NCI-H1092 (cell line): ENCODE measurements at places on chromosomes 7 and 10.

DNA sequence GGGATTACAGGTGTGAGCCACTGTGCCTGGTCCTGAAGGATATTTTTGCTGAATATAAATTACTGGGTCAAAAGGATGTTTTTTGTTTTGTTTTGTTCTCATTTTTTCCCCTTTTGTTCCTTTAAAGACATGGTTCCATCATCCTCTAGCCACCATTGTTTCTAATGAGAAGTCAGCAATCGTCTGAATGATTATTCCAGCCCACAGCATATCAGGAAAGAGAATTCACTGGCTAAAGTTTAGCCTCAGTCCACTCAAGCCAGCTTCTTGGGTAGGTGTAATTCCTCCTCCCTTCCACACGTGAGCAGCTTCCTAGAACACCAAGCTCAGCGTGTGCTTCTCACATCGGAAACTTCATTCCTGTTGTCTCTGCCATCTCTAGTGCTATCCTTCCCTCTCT is 112.8 kb upstream of the INSIG1 start:
- DNase-seq: no peak

GRCh38 chr7:31126976-31127375 is 74.9 kb downstream of the ADCYAP1R1 start:
- DNase-seq: no peak

- DNase-seq: no peak
These were observed 72.5 kb upstream of the UCN3 start for GRCh38 chr10:5292196-5292735.

DNA sequence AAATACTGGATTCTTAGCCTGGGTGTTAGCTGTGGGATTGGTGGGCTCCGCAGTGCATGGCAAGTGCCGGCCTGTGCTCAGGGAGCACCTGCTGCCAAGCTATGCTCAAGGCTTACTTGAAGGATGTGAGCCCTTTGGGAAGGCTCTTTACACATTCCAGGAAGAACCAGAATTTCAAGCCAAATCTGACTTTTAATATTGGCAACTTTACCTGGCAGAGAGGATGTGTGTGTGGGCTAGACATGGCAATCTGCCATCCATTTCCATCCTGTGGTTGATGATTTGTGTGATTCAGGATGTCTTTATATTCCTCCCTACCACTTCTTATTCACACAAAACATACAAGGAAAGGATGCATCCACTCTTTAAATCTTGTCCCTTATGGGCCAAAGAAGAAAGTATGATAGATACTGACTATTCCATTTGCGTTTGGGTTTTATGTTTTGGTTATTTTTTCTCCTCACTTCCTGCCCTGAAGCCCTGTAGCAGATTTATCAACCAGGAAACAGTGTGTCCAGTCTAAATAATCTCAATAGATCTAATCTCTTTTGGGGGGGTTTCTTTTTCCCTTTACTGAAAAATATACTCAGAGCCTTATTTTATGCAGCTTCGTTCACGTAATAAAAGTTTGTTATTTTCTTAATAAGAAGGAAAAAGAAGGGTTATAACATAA is 247.1 kb downstream of the COBL start:
- no peak for DNase-seq

DNA sequence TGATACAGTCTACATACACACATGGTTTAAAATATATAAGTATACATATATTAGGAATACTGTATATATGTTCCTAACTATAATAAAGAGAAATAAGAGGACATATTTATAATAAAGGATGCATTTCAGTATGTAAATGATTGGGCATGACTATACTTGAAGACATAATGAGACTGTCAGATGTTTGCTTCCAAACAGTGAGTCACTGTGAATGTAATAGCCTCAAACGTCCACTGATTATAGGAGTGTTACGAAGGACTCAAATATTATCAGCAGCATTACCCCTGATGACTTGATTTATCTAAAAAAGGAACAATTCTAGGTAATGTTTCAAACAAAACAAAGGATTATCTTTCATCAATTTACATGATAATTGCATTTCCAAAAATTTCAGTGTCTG is 39.9 kb upstream of the NRBF2 start:
- no peak for DNase-seq
